ENCODE measurements at places on chromosomes 7 and 10.

- no peak for DNase-seq
Measured at GRCh38 chr7:157006829-157007469, 3.5 kb downstream of the MNX1 start.

GRCh38 chr7:28145931-28146330 is 34.7 kb downstream of the JAZF1 start:
- no peak for DNase-seq

DNA sequence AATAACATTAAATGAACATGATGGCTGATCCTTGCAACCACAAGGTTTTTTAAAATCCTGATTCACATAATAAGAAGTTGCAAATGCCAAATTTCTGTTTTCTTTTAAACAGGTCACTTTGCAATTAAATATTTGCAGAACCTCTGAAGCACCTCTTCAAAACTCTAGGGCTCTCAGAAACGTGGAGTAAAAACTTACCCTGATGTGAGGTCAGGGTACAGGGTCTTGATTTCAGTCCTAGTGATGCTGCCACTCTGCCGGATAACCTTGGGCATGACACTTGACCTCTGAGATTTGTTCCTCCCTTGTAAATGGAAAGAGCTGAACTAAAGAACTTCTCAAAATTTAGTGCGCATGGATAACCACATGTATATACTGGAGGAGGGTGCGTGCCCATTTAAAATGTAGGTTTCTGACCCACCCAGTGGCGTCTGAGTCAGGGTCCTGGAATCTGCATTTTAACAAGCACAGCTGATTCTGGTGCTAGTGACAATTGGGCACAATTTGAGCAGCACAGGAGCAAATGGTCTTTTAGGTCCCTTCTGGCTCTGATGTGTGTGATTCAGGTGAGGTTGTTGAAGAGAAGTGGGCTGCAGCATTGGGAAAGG is 35.5 kb upstream of the TNPO3 start:
- no peak for DNase-seq

GRCh38 chr7:119482209-119482608 is 790.8 kb upstream of the KCND2 start:
- DNase-seq: no peak

GRCh38 chr10:131076356-131076755 is 235.2 kb downstream of the TCERG1L start:
- no peak for DNase-seq

GRCh38 chr10:85235258-85235657 is 906.9 kb downstream of the CCSER2 start:
- no peak for DNase-seq

DNA sequence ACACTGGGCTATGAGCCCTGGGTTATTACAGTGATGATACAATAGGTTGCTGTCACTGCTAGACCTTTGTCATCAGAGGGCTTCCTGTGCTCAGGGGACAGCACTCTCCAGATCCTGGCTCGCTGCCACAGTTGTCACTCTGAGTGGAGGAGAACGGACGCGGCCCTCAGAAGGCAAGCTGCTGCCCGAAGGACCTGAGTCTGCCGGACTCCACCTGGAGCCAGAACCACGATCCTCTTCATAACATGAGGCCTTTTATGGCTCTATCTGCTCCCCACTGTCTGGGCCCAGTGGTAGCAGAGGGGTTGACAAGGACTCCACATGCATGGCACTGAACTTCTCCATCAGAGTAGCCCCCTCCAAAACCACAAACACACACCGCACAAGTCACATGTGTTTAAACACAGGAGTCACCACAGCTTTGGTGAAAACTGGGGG is 94.7 kb upstream of the EFCAB10 start:
- DNase-seq: peak; percentile 42

DNA sequence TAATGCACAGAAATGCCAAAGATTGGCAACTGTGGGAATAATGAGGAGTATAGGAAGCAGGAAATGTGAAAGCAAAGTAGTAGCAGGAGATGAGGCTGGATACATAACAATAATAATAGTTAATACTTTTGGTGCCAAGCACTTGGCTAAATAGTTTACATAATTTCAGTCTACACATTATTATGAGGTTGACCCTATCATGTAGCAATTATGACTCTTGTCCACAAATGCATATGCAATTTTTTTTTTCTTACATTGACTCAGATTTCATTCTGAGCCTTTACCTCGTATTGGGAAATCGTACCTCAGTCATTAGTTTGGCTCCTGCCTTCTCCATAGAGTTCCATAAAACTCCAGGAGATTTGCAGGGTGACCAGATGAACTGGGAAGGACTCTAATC is 219.9 kb downstream of the SUGCT start:
- no peak for DNase-seq

DNA sequence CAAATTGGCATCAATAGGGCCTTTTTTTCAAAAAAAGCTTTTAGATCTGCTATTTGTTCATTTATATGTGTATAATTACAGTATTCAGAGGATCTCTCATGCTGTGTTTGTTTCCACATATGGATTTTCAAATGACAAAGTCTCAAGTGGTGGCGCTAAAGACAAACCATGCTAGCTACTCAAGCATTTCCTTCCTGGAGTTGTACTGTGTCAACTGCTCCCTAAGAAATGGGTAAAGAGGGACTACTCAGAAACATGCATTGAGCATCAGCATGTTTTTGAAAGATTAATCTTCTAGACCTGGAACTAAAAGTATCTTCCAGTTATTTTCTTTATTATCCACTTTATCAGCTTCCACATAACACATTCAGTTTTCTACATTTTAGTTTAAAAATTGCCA is 12.7 kb downstream of the CNTNAP2 start:
- DNase-seq: no peak

DNA sequence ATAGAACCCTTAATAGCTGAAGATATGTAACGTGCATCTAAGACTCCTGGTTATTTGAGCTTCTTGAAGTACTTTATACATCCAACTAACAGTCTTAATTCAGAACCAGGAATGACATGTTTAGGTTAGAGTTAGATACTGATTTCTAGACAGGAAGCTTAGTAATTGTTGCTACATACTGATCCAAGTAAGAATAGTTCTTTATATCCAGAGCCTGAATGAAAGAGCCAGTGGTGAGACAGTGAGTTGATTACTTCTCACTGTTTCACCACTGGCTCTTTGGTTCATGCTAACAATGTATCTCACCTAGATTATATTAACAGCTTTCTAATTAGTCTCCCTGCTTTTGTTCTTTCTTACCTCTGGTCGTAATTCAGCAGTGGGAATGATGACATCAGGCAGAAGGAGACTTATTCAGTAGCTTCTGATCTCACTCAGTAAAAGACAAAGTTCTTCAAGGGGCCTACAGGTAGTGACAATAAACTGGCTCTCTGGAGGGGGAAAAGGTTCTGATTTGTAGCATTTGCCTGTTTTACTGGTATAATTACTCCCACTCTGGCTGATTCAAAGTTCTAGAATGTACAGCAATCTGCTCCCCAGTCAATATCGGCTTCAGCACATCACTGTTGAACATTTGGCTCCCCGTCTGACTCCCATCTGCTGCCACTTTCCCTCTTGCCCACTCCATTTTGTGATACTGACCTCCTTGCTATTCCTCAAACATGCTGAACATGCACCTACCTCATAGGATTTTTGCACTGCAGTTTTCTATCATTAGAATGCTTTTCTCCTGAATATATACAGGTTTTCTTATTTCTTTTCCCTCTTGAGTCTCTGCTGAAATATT is 29.1 kb downstream of the MCU start:
- DNase-seq: no peak

- no peak for DNase-seq
Measured at GRCh38 chr7:121301446-121302213, 27.2 kb upstream of the WNT16 start.

DNA sequence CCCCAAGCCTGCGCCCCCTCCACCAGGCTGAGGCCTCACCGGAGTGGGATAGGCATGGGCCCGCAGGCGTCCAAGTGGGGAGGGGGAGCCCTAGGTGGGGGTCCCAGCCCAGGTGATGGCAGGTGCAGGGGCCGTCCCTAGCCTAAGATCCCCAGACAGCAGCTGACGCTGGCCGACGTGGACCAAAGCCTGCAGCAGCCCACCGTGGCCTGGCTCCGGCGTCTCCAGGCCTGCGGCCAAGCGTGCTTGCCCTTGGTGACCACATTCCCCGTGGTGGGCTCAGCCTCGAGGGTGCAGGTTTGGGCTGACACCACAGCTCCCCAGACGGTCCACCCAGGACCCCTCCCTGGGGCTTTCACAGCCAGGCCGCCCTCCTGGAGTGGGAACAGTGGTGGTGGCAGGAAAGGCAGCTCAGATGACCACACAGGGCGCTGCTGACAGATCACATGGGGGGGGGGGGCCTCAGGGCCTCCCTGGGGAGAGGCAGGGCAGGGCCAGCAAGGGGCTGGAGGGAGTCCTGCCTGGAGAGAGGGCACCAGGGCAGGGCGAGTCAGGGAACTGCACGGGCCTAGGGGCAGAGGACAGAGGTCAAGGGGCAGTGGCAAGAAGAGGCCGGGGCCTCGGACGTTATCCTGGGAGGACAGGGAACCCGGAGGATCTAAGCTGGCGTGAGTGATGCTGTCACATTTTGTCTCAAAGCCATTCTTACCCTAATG is 767 bp upstream of the ADAM8 start:
- DNase-seq: no peak

DNA sequence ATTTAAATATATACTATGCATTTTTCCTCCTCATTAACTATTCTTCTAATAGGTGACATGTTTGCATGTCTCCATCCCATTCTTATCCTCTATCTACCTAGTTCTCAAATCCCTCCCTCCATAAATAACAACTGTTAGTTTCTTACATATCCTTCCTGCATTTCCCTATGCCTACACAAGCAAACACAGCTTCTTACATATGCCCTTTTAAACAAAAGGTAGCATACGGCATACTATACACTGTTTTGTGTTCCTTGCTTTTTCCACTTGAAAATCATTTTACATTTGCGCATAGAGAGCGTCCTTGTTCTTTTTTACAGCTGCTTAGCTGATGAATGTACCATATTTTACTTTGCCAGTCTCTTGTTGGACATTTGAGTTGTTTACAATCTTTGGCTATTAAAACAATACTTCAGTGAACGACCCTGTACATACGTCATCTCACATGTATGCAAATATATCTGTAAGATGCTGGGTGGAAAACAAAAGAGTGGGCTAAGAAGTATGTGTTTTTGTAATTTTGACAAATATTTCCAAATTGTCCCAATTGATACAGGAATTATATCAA is 7.8 kb downstream of the GOT1 start:
- no peak for DNase-seq

- DNase-seq: no peak
Measured at GRCh38 chr10:113479346-113480080, 73.3 kb upstream of the HABP2 start.

- no peak for DNase-seq
Measured at GRCh38 chr7:80705130-80705781, 66.8 kb downstream of the CD36 start.

DNA sequence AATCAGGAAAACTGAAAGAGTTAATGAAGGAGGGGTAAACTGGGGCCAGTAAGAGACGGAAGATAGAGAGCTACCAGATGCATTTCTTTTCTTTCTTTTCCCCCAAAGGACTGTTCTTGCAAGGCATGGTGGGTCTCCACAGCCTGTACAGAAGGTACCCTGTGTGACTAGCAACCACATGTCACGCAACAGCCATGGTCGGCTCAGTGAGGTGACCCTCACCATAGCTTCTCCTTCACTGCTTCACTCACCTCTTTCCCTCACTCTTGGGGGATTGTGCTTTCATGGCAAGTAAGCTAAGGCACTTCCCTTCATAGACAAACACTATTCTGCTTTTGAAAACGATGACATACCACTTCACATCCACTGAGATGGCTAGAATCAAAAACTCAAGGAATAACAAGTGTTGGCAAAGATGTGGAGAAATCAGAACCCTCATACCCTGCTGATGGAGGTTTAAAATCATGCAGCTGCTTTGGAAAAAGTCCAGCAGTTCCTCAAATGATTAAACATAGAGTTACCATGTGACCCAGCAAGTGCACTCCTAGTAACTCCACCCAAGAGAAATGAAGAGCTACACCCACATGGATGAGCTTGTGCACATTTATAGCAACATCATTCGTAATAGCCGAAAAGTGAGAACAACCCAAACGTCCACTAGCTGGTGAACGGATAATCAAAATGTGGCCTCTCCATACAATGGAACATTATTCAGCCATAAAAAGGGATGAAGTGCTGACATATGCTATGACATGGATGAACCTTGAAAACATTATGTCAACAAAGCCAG is 3.8 kb upstream of the INSIG1 start:
- no peak for DNase-seq

- DNase-seq: no peak
Measured at GRCh38 chr7:73342645-73343044, 14.7 kb downstream of the FKBP6 start.
